ENCODE measurements at places on chromosomes 7 and 10.

DNA sequence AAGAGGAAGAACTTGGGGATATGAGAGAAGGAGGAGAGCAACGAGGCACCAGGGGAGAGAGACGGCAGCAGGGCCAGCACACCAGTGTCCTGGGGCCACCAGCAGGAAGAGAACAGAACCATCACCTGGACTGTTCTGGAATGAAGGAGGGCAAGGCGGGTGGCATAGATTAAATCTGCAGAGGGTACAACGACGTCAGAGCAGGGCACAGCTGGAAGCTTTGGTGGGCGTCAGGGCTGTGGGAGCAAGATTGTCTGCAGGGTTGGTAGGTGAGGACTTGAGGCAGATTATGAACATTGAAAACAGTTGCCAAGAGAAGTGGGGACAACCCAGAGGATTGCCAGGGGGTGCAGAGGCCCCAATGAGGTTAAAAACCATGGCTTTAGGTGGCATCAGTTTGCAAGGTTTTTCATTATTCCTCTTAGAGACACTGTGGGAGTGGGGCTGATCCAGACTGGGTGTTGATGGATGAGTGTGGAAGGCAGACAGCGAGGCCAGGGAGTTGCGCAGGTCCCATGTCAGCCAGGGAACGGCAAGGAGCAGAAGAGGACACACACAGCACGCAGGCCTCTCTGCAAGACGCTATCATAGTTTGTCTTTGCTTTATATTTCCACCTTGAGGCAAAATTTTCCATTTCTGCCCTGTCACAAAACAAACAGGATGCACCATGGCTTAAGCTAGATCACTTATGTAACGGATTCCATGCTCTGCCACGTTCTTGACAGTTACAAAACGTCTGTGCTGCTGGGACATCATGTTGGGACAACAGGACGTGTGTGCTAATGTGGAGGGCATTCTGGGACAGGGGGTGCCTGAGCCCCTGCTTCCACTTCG, 52.5 kb upstream of the LEP start:
- no peak for DNase-seq

GRCh38 chr7:106400923-106401322, 116.1 kb upstream of the NAMPT start:
- DNase-seq = no peak

DNA sequence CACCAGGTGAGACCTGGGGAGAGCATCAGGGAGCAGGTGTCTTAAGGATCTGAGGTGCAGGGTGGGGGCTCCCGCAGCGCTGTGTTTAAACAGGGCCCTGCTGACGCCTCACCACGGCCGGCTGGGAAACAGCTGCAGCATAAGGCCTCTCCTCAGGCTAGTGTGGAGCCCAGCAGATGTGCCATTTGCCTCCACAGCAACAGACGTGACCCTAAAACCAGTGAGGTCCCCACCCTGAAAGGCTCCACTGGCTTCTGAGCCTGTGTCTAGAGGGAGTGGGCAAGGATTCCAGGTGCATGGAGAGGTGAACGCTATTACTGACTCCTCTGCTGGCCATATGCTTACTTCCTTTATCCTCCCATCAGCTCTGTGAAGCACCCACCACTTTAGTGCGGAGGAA, 47.8 kb downstream of the SYPL1 start:
- DNase-seq = no peak

- DNase-seq = no peak
Measured at GRCh38 chr7:112341464-112341863, 108.8 kb upstream of the IFRD1 start.

GRCh38 chr10:23343591-23344240, 881 bp downstream of the C10orf67 start:
- peak; percentile 42 for DNase-seq

- no peak for DNase-seq
Measured at GRCh38 chr10:48307711-48308018, 1.2 kb downstream of the MAPK8 start.

DNA sequence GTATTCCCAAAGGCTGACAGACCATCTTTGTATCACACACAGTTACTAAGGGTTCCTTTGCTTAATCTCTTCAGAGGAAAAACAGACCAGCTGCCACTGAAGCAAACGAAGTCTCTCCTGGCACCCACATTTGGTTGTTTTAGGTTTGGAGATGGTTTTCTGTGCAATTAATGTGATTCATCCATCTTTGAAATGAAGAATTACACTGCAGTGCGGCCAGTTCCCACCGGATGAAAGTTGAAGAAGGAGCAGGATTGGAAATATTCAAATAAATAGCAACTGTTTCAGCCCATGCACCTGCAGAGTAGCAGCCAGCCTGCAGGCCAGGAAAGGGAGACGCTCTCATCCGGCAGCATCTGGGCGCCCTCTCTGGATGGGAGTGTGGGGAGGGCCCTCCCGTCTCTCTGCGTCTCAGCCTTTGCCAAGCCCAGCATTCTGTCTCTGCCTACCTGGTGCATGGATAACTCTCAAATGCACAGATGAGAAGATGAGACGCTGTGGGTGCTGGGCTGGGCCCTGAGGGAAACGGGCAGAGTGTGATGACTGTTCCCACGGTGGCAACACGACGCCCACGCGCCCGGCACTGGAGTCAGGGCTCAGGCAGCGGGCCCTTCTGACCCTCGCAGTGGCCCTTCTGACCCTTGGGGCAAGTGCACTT, 214.0 kb downstream of the PTPRN2 start:
- DNase-seq = no peak

Measured in T-helper 9 cell (primary cell).